Activated naive CD4-positive, alpha-beta T cell (primary cell): ENCODE measurements at places on chromosomes 7 and 10.

DNA sequence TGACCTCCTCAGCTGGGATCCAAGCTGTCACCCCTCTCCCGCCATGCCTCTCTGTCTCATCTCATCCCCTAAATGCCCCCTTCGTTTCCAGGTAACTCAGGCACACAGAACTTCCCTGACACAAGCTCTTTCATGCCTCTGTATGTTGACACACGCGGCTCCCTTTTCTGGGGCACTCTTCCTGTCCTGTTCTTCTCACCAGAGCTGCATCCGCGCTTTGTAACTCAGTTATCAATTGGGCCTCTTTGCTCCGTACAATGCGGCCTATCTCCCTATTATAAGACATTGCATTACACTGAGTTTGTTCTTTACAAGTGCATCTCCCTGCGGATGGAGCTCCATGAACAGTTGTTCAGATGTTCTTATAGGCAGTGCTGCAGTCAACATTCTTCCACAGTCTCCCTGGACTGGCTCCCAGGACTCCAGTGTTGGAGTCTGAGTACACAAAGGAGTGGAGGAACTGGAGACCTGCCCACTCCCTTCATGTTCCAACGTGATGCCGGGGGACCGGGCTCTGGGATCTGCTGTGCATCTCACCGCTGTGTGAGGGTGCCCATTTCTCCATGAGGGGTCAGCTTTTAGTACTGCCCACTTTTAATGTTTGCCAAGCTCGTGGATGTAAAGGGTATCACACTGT, 56.9 kb upstream of the TNS3 start:
- no peak for DNase-seq

DNA sequence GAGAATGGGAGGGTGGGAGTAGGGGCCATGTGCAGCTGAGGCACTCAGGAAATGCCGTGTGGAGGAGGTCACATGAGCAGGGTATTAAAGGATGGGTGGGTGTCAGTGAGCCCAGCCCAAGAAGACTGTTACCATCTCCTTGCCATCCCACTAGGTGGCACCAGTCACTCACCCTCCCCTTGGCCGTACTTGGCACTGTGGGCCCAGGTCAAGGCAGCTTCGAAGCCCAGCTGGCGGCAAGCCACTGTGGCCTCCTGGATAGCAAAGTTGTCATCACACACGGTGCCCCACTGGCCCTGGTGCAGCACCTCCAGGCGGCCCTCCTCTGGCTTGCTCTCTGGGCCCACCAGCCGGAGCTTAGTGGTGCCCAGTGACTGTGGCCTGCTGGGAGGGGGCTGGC, 5.4 kb downstream of the LOXL4 start:
- no peak for DNase-seq

DNA sequence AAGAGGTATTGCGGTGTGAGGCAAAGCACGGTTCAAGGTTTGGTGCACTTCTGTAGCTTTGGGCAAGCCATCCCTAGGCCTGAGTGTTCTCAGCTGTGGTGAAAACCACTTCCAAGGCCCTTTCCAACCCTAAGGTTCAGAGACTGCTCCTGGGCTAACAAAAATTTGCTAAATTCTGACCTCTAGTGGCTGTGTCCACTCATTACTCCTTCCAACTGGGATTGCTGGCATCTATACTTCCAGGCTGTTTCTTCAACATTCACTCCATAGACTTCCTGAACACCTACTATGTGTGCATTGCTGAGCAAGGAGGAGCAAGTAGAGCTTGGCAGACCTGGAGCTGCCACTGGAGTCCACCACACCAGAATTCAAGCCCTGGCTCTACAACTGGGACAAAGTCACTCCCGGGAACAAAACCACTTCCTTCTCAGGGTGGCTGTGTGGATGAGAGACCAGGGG, 29.3 kb upstream of the SH3PXD2A start:
- no peak for DNase-seq

GRCh38 chr7:11078247-11078834, 104.7 kb downstream of the PHF14 start:
- DNase-seq = no peak

GRCh38 chr10:22733992-22734391, 19.6 kb upstream of the PIP4K2A start:
- no peak for DNase-seq

- DNase-seq = no peak
Observed at GRCh38 chr10:72612203-72612826, 13.6 kb downstream of the MICU1 start.

GRCh38 chr10:71927776-71928592, 36.2 kb upstream of the CHST3 start:
- DNase-seq = no peak

DNA sequence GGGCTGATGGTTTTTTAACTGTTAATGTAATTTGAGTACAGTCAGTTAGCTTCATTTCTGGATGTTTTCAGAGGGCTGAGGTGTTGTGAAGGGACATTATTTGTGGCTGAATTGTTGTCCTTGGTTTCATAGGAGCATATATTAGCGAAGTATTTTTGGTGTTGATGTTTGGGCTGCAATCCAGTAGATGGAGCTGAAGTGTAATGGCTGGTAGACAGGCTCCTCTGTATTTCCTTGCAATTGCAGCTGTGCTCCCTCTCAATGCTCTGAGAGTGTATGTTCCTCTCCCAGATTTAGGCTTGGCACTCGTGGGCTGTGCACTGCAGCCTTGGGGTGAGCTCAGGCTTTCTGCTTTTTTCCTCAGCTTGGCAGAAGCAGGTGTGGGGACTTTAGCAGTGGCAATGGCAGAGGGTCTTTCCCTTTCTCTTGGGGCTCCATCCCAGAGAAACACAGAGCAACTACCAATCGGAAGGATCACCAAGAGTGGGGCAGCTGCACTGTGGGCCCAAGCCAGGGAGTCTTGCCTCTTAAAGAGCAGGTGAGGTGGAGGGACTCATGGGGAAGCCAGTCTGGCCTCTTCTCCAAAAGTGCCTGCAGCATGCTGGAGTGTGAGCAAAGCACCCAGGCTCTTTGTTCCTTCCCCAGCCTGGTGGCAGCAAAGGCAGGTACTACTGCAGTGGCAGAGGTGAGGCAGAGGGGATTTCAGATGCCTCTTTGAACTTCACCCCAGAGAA, 544.4 kb downstream of the SH2D4B start:
- DNase-seq = no peak

DNA sequence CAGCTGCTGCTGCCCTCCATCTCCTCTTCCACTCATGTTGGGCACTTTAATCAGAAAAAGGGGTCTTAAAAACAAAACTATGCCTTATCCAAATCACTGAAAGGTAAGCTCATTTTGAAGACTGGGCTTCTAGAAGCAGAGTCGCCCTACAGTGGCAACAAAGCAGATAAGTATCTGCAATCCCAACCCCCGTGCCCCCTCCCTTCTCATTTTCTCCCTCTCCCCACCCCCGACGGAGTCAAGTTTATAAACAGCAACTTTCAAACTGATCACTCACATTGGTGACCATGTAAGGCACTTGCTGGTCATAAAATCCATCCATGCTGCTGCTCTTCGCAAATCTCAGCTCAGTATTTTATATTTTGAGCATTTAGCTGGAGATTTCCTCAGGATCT, 738 bp downstream of the ETV1 start:
- no peak for DNase-seq

DNA sequence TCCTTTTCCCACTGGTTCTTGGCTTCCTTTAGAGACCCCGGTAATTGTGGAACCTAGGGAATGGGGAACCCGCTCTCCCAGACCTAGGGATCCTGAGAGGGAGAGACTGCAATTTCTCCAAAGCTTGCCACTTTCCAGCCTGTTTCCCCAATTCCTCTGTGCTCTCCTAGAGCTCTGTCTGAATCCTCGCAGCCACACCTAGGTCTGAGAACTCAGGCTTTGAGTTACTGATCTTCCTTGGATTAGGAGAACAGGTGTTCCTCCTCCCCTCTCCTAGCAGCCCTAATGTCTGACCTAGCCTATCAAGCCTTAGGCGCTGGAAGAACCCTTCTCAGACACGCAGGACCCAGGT, 20.0 kb downstream of the WNT8B start:
- no peak for DNase-seq

DNA sequence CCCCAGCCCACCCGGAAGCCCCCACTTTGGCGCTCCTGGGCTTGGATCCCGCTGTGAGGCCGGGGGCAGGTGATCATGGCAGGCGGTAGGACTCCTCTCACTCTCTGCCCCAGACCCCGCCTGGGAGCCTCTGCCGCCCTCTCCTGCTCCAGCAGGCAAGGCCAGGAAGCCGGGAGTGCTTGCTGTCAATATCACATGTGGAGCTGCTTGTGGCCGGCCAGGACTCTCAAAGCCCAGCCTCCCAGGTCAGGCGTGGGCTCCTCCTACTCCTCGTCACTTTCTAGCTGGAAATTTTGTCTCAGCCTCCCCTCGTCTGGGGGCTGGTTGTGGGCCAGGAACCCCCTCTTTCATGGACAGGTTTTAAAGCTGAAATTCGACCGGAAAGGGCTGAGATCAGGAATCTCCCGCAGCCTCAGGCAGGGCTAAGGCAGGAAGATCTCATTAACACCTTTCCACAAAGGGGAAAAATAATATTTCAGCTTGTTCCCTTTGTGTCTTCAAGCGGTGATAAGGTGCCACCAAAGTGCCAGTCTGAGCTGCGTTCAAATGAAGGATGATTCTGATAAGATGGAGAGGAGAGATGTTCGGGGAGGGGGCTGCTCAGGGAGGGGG, 273.6 kb upstream of the PODXL start:
- no peak for DNase-seq

GRCh38 chr7:123974326-123974908, 49.4 kb downstream of the SPAM1 start:
- no peak for DNase-seq

- DNase-seq = no peak
Observed at GRCh38 chr7:40008223-40008815, 58.3 kb downstream of the CDK13 start.

- no peak for DNase-seq
Observed at GRCh38 chr10:133046390-133046765, 41.3 kb upstream of the ADGRA1 start.

DNA sequence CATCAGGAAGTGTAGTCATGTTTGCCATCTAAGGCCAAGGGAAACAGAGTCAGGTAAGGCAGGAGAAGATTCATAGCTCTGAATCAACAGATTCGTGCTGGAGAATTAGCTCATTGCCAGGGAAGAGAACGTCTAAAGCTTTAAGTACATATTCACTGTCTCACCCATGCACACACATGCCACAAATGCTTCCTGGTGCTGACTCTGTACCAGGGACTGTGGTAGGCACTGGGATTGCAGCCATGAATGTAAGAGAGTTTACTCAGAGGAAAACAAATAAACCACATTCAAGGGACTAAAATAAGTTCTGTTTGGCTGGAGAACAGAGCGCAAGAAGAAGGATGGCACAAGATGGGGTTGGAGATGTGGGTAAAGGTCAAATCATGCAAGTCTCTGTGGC, 89.8 kb upstream of the HPS1 start:
- DNase-seq = no peak

DNA sequence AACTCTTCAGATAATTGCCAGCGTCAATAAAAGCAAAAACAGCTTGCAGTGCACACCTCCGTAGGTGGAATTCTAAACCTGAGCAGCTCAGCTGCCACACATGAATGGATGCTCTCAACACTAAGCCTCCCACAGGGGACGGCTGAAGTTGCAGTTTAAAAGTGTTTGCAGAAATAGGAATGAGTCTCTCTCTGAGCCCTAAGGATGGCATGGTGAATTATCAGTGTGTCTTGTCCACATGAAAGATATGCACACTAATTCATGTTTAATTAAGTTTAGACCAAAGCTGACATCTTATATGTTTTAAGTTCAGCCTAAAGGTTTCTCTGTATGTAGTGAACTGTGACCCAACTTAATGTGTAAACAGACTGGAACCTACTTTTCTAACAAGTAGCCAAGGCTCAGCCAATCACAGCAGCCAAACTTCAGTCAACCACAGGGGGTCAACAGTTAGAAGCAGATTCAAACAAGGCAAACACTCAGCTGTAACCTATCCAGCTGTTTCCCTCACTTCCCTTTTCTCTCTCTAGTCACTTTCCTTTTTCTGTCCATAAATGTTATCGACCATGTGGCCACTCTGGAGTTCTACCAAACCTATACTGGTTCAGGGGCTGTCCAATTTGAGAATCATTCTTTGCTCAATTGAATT, 38.1 kb downstream of the CTTNBP2 start:
- DNase-seq = no peak

- no peak for DNase-seq
Observed at GRCh38 chr7:112372101-112372500, 78.2 kb upstream of the IFRD1 start.

GRCh38 chr10:131621784-131622624, 278.8 kb upstream of the PPP2R2D start:
- DNase-seq = no peak

- no peak for DNase-seq
Observed at GRCh38 chr7:516606-517456, 2.8 kb downstream of the PDGFA start.

- no peak for DNase-seq
Observed at GRCh38 chr7:133699386-133699785, 427.8 kb upstream of the LRGUK start.

DNA sequence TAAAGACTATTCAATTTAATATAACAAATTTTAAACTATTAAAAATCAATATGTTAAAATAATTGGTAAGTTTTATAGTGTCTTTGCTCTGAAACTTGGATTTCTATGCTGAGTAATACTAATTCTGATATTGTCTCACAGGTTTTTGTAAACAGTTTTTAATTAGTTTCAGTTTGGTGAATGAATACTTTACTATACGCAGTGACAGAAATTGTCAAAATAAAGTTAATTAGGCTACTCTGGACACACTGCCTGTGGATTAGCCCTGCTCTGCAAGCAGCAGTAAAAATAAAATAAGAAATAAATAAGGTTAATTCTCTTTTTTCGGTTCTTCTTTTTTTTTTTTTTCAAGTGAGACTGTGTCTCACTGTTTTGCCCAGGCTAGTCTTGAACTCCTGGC, 105.3 kb downstream of the ANKRD61 start:
- no peak for DNase-seq

DNA sequence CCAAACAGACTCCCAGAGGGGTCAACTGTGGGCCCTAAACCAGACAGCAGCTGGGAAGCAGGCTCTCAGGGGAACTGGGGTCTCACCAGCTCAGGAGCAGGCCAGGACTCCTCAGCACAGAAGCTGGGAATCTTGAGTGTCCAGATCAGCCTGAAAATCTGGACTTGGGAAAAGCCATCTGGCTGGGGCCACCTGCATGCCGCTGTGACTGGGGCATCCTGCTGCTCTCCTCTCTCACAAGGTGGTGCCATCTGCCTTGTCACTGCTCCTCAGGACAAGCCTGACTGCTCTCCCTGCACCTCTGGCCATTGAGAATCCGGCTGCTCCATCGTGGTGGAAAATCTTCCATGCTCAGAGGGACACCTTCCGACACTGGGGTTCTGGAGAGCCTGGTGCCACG, 141.4 kb downstream of the PLPP4 start:
- DNase-seq = no peak
